ENCODE measurements at places on chromosomes 2 and 18. TPM values are rescaled to one million over a fixed set of nuclear protein-coding genes. Genes with fewer than 3 reads are reported as not detected.

The HPCAL1 gene
- 35.5 TPM for total RNA-seq

The FIGN gene
- total RNA-seq, result 8.9 TPM

The VWA3B gene
- total RNA-seq, result not detected

The ZBTB7C gene
- total RNA-seq, result 1.8 TPM

DNA sequence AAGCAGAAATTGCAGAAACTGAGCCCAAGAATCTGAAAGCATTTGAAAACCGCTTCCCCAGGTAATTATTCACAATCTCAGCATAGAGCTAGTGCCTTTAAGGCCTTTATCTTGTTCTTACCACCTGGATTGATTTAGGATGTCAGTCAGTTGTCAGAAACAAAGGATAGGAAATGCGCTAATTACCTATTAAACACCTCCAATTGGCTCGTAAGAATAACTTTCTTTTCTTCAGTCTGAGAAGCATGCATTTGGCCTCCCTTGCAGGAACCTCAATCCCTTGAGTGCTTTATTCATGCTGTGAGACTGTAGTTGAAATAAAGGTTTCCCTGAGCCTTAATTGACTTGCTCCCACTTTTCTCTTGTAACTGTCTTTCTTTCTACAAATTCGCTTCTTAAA lies 400.3 kb upstream of the LRATD1 start:
- DNase-seq, result no peak
- H3K36me3 ChIP-seq, result no peaks in the 10 kb centered on the region
- H3K27ac ChIP-seq, result no peak overlapping the region
- no peaks in the 10 kb centered on the region for H3K4me1 ChIP-seq

DNA sequence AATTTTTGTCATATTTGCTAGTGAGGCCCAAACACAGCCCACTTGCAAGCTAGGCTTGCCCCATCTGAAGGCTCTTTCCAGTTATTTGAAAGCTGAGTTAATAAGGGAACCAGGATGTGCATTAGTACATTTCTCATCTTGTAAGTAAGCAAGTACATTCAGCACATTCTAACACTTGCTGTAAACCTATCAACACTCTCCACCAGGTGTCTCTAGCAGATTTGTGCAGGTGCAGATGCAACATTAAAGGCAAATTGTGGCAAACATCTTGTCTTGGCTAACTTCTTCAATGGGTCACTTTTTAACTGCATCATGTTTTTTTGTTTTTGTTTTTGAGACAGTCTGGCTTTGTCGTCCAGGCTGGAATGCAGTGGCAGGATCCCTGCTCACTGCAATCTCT lies 25.3 kb upstream of the MFSD6 start:
- no peaks in the 10 kb centered on the region for H3K36me3 ChIP-seq
- no peaks in the 10 kb centered on the region for H3K27me3 ChIP-seq
- peaks cover 15% of the 10 kb centered on the region for H3K4me1 ChIP-seq
- no peak for DNase-seq
- no peak overlapping the region for H3K27ac ChIP-seq
- no peak overlapping the region for H3K4me3 ChIP-seq

GRCh38 chr2:169360984-169361705 lies 1.2 kb downstream of the LRP2 start:
- peak overlapping the region; percentile 54 for H3K4me3 ChIP-seq
- H3K27me3 ChIP-seq, result peaks cover 10% of the 10 kb centered on the region
- DNase-seq, result no peak
- H3K27ac ChIP-seq, result no peak overlapping the region
- H3K4me1 ChIP-seq, result peaks cover 36% of the 10 kb centered on the region

DNA sequence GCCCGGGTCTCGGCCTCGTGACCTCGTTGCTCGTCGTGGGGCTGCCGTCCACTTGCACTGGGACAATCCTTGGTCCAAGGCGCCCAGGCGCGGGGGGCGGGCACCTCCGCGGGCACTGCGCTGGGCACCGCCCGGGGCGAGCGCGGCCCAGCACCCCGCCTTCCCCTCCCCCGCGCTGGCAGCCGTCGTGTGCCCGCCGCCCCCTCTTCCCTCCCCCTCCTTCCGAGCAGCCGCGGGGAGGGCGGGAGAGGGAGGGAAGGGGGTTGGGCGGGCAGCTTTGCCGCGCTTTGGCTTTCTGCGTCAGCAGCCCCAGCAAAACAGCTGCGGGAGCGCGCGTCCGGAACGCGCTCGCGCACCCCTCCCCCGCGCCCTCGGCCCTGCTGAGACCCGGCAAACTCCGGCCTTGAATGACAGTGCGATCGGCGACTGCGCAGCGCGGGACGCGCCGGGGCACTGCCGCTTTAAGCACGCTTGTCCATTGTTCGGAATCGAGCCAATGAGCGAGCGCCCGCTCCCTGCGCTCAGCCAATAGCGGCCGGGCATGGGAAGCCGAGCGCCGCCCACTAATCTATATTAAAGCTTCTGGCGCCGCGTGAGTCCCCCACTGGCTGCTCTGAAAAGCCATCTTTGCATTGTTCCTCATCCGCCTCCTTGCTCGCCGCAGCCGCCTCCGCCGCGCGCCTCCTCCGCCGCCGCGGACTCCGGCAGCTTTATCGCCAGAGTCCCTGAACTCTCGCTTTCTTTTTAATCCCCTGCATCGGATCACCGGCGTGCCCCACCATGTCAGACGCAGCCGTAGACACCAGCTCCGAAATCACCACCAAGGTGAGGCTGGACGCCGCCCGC lies at the start of gene PTMA:
Gene PTMA, plus strand, starts transcription at position 599 of the 846 bp plus-strand sequence. Its CDS starts 182 bp downstream, at position 781.
- H3K4me3 ChIP-seq, result peak within 1 kb of the TSS; percentile 96
- H3K27ac ChIP-seq, result peak within 1 kb of the TSS; percentile 99
- DNase-seq, result peak; percentile 100
- peaks cover 17% of the 10 kb centered on the region for H3K36me3 ChIP-seq
- no peaks in the 10 kb centered on the region for H3K27me3 ChIP-seq
- peaks cover 37% of the 10 kb centered on the region for H3K4me1 ChIP-seq

- H3K27me3 ChIP-seq, result no peaks in the 10 kb centered on the region
- DNase-seq, result no peak
- H3K4me1 ChIP-seq, result no peaks in the 10 kb centered on the region
- no peaks in the 10 kb centered on the region for H3K36me3 ChIP-seq
- H3K4me3 ChIP-seq, result no peak overlapping the region
- no peak overlapping the region for H3K27ac ChIP-seq
Observed at GRCh38 chr2:106284255-106284654, 90.2 kb upstream of the UXS1 start.

DNA sequence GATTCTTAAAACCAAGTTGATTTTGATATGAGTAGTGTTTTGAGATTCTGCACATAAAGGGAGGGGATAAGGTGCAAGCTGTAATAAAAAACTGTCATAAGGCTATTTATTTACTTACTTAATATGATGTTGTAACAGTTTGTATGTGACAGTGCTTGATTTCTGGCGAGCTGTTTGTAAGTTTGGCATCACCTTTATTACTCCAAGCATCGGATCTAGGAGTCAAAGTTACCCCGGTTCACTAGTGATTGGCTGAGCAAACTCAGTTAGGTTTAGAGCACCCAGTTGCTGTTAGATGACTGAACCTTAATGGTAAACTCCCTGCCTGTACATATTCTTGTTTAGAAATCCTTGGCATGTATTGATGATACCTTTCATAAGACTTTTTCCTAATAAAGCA lies 16.1 kb downstream of the ZCCHC2 start:
- H3K27ac ChIP-seq, result no peak overlapping the region
- no peak overlapping the region for H3K4me3 ChIP-seq
- H3K36me3 ChIP-seq, result peaks cover 22% of the 10 kb centered on the region

GRCh38 chr18:24000613-24001490 lies 13.7 kb upstream of the TTC39C start:
- H3K27me3 ChIP-seq, result no peaks in the 10 kb centered on the region
- no peak overlapping the region for H3K27ac ChIP-seq
- no peaks in the 10 kb centered on the region for H3K36me3 ChIP-seq
- no peak overlapping the region for H3K4me3 ChIP-seq

GRCh38 chr2:75655861-75656260 lies 9.3 kb downstream of the MRPL19 start:
- H3K27me3 ChIP-seq, result no peaks in the 10 kb centered on the region
- peaks cover 69% of the 10 kb centered on the region for H3K36me3 ChIP-seq
- H3K4me3 ChIP-seq, result no peak overlapping the region
- no peaks in the 10 kb centered on the region for H3K4me1 ChIP-seq
- no peak for DNase-seq

GRCh38 chr2:1300284-1300683 lies 113.0 kb upstream of the TPO start:
- H3K4me1 ChIP-seq, result no peaks in the 10 kb centered on the region
- no peaks in the 10 kb centered on the region for H3K36me3 ChIP-seq
- H3K27ac ChIP-seq, result no peak overlapping the region
- H3K4me3 ChIP-seq, result no peak overlapping the region

GRCh38 chr2:236273126-236273525 lies 8.9 kb upstream of the ASB18 start:
- no peak overlapping the region for H3K4me3 ChIP-seq
- H3K4me1 ChIP-seq, result no peaks in the 10 kb centered on the region
- H3K36me3 ChIP-seq, result no peaks in the 10 kb centered on the region
- no peaks in the 10 kb centered on the region for H3K27me3 ChIP-seq
- DNase-seq, result peak; percentile 46
- no peak overlapping the region for H3K27ac ChIP-seq

Measured in right atrium auricular region (tissue), 2 donors.